ENCODE measurements at places on chromosomes 5 and 9.

GRCh38 chr9:34326690-34327089, 2.4 kb downstream of the KIF24 start:
- no peak for DNase-seq

GRCh38 chr9:130107234-130107861, 53.6 kb downstream of the GPR107 start:
- DNase-seq, result peak; percentile 82

GRCh38 chr5:175657593-175658271, at the start of gene HRH2:
HRH2 (plus strand) TSS chr5:175658071; CDS start chr5:175683234, 25,163 bp downstream.
- DNase-seq, result no peak

DNA sequence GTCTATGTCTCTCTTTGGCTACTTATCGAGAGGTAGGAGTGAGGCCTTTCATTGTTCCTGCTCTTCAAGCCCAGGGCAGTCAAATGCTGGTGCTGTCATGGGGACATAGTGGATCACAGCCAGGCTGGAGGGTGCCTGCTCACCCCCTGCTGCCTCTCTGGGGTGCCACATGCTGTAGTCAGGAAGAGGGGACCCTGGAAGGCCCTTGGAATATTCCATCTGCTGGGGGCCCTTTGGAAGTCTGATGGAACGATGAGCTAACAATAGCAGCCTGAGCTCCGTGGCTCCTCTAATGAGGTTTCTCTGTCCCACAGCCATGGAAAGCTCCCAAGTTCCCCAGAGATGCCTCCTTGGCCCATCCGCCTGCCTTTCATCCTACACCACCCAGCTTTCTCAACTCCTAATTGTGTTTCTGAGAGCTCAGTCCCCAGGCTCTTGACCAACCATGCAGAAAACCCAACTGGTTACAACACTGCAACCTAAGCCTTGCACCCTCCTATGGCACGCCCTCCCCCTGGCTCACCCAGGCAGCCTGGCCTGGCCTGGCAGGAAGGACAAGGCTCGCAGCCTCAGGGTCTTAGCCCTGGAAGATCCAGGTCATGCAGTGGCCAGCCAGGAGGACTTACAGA, 91.7 kb downstream of the NRG2 start:
- DNase-seq, result no peak

GRCh38 chr9:130997925-130998596, 10.9 kb upstream of the LAMC3 start:
- peak; percentile 50 for DNase-seq

- DNase-seq, result no peak
These were observed 181.4 kb downstream of the LURAP1L start for GRCh38 chr9:12956261-12956660.

- DNase-seq, result peak; percentile 14
These were observed 66.6 kb upstream of the SPATA31E1 start for GRCh38 chr9:87816036-87816435.

DNA sequence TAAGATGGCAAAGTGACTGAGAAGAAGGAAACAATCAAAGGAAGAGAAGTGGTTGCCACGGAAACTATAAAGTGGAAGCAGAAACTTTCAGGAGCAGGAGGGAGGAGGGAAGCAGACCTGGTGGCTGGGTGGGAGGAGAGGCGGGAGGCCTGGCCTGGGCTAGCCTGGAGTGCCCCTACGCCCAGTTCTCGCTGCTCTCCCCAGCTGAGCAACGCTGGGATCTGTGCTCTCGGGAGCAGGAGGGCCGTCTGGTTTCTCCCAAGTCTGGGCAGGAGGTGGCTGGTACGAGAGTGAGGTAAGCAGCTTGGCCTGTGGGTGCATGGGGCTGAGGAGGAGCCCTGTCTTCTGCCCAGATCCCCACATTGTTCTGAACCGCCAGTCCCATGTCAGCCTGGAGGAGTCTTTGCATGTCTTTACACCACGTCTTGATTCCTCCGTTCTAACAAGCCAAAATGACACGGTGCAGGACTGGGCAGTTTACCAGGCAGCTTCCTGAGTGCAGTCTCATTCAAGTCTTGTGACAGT, 15.0 kb upstream of the DAB2IP start:
- DNase-seq, result no peak

DNA sequence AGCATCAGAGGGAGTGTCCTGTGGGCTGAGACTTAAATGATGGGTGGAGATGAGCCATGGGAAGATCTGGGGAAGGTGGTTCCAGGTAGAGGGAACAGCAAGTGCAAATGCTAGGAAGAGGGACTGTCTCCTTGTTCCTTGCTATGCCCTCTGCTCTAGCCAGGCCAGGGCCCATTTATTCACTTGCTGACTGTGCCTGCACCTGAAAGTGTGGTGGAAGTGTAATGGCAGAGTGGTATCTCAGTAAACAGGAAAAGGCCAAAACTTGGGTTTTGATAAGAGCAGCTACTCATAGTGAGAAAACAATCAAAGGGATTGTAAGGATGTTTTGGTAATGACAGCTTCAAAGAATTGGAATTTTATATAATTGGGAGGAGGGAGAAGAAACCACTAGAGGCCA, 32.4 kb downstream of the TLE4 start:
- DNase-seq, result no peak

DNA sequence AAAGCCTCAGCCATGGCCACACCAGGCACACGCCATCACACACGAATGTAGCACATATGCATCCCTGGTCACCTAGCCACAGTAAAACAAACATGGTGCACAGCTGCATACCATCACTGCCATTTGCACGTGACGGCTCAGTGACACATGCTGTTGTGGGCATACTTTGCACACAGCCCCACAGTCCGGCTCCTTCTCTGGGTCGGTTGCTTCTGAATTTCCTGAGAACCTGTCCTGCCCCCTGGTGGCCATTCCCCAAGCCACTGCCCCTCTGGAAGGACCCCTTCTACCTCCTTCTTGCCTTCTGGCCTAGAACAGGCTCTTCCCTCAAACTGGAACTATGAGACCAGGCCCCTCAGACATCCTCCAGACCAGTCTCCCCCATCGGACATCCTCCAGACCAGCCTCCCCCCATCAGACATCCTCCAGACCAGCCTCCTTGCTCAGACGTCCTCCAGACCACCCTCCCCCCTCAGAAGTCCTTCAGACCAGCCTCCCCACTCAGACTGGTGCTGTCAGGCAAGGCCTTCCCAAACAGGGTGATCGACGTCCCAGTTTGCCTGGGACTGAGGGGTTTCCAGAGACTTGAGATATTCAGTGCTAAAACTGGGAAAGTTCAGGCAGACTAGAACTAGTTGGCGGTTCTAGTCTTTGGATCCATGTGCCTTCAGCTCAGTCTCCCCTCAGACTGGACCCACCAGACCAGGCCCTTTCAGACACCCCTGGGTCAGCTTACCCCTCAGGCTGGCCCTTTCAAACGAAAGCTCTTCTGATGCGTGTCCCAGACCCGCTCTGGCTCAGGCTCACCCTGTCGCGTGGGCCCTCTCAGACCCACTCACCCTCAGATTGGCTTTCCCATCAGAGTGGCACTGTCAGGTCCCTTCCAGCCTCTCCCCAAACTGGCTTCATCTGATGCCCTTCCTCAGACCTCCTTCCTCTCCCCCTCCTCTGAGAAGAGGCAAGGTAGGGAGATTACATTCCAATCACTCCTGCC, 24.3 kb upstream of the ENHO start:
- peak; percentile 67 for DNase-seq

Measured in astrocyte of the spinal cord (primary cell).